ENCODE measurements at places on chromosomes 4 and X.

DNA sequence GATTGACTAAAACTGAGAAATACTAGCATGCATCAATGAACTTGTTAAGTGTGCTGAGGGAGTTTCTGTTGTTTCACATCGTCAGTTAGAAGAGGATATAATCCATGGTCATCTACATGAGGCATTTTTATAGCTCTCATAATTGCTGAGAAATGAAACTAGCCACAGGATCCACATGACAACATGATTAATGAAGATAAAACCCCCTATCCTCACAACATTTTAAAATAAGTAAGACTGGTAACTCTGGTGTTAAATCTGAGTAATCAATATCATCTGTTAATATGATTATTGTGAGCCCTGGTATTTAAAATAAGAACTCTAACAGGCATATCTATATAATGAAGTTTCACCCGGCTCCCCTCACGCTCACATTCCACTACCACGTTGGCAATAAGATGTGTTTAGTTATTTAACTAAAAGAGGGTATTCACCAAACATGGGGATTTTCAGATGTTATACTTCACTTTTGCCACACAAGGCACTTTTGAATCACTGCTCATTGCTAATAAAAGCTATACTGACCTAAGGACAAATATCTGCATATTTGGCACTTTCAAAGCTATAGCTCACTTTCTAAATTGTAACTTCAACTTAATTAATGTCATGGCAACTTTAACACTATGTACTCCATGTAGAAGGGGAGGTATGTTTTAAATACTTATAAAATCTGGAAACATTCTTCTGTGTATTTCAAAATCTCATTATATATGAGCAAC is 6.7 kb downstream of the UNC5C start:
- no peak for DNase-seq

GRCh38 chr4:57764856-57765255 is 654.7 kb upstream of the IGFBP7 start:
- no peak for DNase-seq

DNA sequence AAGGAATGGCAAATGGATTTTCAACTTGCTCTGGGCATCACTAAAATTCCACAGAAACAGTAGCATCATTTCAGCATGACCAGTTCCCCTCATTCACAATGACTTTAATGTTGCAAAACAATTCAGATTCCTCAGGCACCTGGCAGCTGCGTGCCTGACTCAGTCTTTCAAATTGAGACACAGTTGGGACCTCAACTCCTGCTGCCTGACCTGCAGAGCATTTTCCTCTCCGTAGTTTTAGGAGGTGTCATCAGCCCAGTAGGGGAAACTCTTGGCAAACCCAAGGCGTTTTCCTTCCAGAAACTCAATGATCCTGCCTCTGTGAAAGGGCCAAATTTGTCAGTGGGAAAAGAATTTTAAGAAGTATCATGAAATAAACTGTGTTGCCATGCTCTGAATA is 388.9 kb downstream of the SPRY1 start:
- no peak for DNase-seq

- no peak for DNase-seq
These were observed 10.6 kb downstream of the NDP start for GRCh38 chrX:43962636-43963035.

- DNase-seq, result no peak
These were observed 346.3 kb upstream of the GALNT7 start for GRCh38 chr4:172822331-172822730.

GRCh38 chr4:112840061-112840460 is 203.1 kb downstream of the LARP7 start:
- no peak for DNase-seq

- peak; percentile 48 for DNase-seq
These were observed 47.9 kb upstream of the RGN start for GRCh38 chrX:47030339-47030738.

- DNase-seq, result no peak
These were observed 66.6 kb upstream of the LIMCH1 start for GRCh38 chr4:41471126-41472071.

All from NCI-H510A treated with DMSO at 0.1 percent for 48 hours (cell line).